ENCODE measurements at places on chromosomes 2 and 18. TPM values are rescaled to one million over a fixed set of nuclear protein-coding genes. Genes with fewer than 3 reads are reported as not detected.

DNA sequence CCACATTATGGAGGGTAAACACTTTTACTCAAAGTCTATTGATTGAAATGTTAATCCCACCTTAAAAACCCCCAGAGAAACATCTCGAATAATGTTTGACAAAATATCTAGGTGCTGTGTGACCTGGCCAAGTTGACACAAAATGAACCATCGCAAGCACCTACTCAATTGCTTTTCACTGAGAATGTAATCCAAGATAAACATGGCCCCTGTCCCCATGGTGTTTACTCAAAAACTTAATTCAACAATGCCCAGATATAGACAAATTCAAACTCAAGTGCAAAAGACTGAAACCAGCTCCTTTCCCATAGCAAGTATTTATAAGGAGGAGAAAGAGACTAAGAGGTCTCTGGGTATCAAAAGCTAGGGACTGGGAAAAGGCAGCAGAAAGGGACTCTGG, 15.0 kb upstream of the ACMSD start:
- DNase-seq: no peak

DNA sequence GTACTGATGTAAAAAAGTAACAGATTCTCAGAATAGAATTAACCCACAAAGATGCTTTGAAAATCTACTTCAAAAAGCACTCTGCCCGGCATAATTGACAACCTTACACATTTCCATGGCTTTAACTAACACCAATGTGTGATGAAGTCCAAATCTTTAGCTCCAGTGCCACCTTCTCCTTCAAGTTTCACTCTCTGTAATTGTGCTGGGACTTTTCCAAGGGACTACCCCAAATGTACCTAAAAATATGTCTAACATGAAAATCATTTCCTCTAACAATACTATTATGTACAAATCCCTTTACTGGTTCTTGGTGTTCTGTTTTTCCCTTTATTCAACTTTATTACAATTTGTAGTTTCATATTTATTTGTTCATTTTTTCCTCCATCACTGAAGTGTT, 20.6 kb upstream of the UBE2E3 start:
- no peak for DNase-seq

GRCh38 chr2:215535125-215535668, 99.3 kb upstream of the FN1 start:
- DNase-seq: peak; percentile 30

- DNase-seq: no peak
These were observed 58.0 kb upstream of the EDAR start for GRCh38 chr2:109046925-109047508.

GRCh38 chr2:158120102-158120501, 18.4 kb downstream of the UPP2 start:
- DNase-seq: no peak

DNA sequence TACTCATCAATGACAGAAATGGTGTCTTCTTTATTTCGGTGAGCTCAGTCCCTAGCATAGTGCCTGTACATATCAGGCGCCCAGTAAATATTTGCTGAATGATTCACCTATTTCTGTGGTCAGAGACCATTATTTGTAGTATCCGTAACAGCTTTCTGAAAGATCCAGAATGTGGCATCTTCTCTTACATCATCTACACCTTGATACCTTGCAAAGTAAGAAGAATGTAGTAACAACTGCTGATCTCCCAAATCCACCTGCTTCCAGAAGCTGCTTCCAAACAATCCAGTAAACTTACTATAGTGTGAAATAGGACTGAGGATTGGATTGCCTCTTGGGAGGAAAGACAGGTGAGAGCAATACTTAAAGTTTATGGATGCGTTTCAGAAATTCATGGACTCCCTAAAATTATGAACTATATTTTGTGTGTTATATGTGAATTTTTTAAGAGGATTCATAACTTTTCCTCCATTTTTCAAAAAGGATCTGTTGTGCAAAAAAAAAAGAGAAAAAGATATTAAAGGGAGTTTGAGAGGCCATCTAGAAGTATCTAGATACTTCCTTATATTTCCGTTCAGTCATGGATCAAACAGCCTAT, 945 bp upstream of the ASXL2 start:
- DNase-seq: peak; percentile 26

- no peak for DNase-seq
These were observed 124.2 kb upstream of the FSHR start for GRCh38 chr2:49278561-49278960.

DNA sequence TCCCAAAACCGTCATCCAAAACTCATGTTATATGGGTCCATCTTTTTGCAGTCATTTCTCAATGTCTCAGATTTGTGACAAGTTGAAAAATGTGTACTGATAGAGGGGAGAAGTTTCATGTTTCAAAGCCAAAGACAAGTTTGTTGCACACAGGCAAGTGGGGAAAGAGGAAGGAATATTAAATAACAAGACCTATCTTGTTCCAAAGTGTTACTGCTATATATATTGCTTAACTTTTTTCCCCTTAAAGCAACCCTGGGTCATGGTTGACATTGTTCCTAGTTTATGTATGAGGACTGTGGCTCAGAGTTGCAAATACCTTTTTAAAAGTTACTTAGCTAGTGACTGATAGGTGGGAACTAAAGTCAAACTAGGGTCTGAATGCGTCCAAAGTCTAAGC, 1.7 kb downstream of the ITGA4 start:
- no peak for DNase-seq

- DNase-seq: no peak
These were observed 1.2 kb downstream of the TMEM237 start for GRCh38 chr2:201642086-201642578.

- DNase-seq: peak; percentile 52
These were observed 4.5 kb upstream of the RND3 start for GRCh38 chr2:150491943-150492342.

DNA sequence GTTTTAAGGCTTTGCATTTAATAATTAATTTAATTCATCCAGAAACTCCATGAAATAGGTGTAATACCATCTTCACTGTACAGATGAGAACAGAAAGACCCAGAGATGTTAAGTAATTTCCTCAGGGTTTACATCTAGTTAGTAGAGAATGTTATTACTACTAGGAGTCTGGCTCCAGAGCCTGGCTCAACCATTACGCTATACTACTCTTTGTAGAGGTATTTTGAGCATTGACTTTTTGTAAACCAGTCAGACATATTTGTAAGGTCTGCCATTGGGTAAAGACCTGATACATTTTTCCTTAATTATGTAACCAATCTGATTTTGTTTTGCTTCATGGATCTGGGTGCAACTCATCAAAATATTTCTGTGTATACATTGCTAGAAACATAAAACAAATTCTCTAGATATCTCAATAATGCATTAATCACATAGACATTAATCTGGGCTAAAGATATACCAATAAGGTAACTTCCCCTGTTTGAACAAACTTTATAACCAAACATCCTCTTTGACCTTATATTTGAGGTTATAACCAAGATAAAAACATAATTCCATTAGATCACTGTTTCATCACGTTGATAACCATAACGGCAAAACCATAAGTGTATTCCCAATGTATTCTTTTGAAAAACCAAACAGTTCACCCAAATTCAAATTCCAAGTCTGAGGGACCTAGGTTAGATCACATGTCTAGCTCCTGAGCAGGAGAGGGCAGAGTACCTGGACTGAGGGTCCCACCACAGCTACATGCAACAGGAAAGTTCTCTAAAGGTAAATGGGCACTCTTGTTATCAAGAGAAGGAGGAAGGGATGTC, 135.0 kb downstream of the IKZF2 start:
- no peak for DNase-seq

- DNase-seq: no peak
These were observed 30.9 kb downstream of the LPIN2 start for GRCh38 chr18:2982022-2982421.

GRCh38 chr2:16179701-16180416, 239.5 kb downstream of the MYCN start:
- DNase-seq: no peak

GRCh38 chr18:79736230-79736629, 56.6 kb downstream of the CTDP1 start:
- no peak for DNase-seq

- no peak for DNase-seq
These were observed 295.0 kb upstream of the GULP1 start for GRCh38 chr2:187996630-187997029.

- DNase-seq: peak; percentile 25
These were observed 244.6 kb downstream of the BCL2 start for GRCh38 chr18:63074981-63075404.

DNA sequence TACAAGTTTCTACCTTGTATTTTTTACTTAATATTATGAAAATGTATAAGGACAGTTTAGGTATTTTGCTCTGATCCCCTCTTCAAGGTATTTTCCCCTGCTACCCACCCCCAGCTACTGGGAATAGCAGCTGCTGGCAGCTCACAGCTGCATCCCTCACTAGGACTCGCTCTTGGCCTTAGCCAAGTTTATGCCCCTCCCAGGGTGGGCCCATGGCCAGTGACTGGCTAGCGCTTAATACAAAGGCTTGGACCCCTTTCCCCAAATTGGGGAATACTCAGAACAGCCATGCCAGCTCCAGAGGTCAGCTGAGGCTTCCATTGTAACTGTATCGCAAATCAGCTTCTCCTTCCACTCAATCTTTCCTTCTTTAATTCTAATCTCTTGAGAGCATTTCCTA, 131.3 kb downstream of the GFPT1 start:
- no peak for DNase-seq

GRCh38 chr2:21289551-21289950, 165.8 kb downstream of the TDRD15 start:
- no peak for DNase-seq

GRCh38 chr2:54977149-54977548, 73.1 kb downstream of the RTN4 start:
- no peak for DNase-seq

DNA sequence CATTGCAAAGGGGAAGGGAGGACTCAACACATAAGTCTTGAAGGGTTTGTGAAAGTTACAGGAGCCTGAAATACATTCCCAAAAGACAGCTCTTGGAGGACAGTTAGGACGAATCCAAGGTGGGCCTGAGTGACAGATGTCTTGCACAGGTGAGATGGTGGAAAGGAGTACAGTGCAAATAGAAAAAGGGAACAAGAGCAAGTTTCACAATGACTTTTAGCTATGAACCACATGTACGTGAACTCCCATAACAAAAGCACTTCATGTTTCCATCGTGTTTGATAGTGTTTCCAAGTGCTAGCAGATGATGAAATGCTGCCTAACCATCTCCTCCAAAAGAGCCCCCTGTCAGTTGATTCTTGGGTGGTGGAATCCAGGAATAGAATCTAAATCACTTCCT, 1.8 kb downstream of the IL18RAP start:
- DNase-seq: no peak

GRCh38 chr18:23307567-23308295, 145.4 kb upstream of the RIOK3 start:
- no peak for DNase-seq

GRCh38 chr18:38747153-38747552, 1181.6 kb upstream of the CELF4 start:
- DNase-seq: no peak

DNA sequence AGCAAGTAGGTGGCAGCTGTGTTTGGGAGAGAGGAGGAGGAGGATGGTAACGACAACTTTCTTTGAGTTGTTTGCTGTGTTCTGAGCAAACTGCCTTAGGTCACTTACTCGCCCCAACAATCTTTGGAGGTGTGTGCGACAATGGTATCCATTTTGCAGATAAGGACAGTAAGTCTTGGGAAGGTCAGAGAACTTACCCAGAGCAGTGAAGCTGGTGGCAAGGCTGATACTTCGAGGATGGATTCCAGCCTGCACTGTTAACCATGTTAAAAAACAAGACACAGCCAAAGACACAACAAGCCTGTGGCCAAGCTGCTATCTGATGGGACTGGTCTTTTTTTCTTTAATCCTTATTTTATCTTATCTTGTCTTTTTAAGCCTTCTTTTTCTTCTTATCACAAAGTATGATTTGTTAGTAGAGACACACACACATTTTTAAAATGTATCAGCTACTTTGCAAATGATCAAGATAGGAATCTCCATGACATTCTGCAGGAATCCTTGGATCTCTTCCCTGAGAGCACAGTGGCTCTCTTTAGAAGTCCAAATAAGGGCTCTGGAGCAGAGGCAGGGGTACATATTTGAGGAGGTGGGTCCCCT, 27.9 kb downstream of the CNDP1 start:
- DNase-seq: no peak

- DNase-seq: no peak
These were observed 427.5 kb downstream of the LRATD1 start for GRCh38 chr2:15059870-15060512.

DNA sequence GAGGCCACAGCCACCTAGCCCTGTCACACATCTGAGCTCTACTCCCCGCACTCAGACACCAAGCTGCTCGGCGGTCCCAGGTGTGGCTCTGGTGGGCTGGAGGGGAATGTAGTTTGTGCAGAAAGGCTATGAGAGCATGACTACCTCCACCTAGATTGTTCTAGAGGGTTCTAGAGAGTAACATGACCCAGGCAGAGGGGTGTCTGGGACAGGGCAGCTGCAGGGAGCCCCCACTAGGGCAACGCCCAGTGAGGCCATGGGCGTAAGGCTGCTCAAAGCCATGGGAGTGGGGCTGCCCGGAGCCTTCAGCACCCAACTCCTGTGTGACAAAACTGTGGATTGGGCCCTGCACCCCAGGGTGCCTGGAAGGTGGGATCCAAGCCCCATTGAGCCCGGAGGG, 511.4 kb upstream of the MYT1L start:
- DNase-seq: no peak

DNA sequence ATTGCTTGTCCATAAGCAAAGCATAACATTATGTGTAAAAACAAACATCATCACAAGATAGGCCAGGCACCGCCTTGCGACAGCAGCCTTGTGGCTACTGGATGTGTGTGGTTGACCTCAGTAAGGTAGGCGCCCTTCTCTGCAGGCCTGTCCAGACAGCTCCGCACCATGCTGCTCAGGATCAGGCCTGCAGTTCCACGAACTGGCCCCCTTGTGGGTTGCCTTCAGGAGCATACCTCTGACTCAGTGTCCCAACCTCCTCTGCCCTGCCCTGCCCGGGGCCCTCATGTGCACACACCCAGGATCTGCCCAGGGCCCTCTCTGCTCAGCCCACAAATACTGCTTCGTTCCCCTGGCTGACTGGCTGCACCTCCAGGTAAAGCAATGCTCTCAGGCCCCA, 16.1 kb upstream of the ZNF236 start:
- DNase-seq: no peak

TACR1 gene
- 0.26 TPM for total RNA-seq

EIF5B gene
- total RNA-seq: 26.2 TPM

SERPINB12 gene
- not detected for total RNA-seq

DHRS9 gene
- not detected for total RNA-seq

DYNC2LI1 gene
- 35.0 TPM for total RNA-seq

KCNG2 gene
- 6.0 TPM for total RNA-seq

INPP1 gene
- 12.6 TPM for total RNA-seq

POU3F3 gene
- total RNA-seq: not detected

MLPH gene
- total RNA-seq: 81.6 TPM

NEU2 gene
- not detected for total RNA-seq

ZNF519 gene
- 5.5 TPM for total RNA-seq

DSG4 gene
- not detected for total RNA-seq

PARD3B gene
- 5.8 TPM for total RNA-seq
